ENCODE measurements at places on chromosomes 4 and X.

DNA sequence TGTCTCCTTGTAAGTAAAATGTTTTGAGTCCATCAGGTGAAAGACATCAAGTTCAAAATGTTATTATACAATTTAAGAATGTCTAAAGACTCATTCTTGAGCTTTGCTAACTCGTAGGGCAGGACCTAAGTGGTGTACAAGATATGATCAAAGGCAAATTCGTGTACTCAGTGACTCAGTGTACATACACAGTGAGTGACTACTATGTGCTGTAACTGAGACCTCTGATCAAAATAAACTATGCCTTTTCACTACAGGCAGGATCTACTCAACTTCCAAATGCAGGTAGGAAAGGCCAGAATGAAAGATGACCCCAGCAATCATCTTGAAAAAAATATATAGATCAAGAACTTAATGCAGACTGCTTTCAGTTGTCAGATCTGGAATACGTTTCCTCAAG, 49.9 kb downstream of the ADGRG2 start:
- no peak for DNase-seq

- no peak for DNase-seq
Observed at GRCh38 chrX:68355629-68355920, 77.7 kb downstream of the OPHN1 start.

DNA sequence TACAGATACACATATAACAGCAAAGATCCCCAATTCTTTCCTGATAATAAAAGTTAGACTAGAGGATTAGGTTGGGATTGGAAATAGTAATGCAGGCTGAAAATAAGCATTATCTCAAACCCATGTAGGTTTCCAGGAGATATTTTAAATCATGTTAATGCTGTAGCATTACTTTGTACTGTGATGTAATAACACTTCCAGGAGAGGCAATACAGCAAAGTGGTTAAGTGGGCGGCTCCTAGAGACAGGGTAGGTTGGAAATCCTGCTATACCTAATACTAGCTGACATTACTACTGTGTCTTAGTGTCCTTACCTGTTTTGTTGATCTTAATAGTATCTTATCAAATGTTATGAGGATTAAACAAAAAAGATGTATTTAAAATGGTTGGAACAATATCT, 9.6 kb downstream of the PAICS start:
- DNase-seq = no peak

GRCh38 chrX:45506149-45506730, 305.6 kb upstream of the DIPK2B start:
- no peak for DNase-seq

- no peak for DNase-seq
Observed at GRCh38 chr4:16844816-16845586, 53.4 kb downstream of the LDB2 start.

DNA sequence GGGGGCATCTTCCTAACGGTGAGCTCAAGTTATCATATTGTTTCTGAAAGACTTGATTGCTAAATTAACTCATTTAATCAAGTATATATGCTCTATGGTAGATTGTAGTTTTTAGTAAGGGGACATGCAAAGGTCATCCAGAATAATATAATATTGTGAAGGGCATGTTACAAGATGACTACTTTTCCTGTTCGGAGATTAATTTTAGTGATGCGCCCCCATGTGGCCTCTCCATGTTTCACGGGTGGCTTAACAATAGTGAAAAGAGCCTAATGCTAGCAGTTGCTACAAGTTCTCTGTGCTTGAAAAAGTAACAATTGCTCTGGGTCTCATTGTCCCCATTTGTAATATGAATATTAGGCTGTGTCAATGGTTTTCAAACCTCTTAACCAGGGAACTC, 12.2 kb downstream of the SMPX start:
- peak; percentile 1 for DNase-seq

DNA sequence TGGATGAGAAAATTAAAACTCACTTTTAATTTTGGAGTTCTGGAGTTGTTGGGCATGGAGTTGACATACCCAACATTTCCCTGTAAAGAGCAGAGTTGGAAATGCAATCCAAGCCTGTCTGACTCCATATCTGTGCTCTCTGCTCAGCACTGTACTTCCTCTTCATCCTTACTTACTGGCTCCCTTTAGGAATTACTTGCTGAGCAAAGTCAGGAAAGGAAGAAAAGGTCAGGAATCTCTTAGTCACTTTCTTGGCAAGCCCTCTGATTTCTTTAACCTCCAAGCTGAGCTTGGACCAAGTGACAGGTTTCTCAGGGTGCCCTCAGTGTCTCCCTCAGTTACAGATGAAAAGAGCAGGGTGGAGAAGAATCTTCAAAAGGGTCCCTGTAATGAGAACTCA, 501.5 kb downstream of the ZIC3 start:
- no peak for DNase-seq

GRCh38 chrX:9899640-9900111, 67.5 kb upstream of the CLDN34 start:
- no peak for DNase-seq

DNA sequence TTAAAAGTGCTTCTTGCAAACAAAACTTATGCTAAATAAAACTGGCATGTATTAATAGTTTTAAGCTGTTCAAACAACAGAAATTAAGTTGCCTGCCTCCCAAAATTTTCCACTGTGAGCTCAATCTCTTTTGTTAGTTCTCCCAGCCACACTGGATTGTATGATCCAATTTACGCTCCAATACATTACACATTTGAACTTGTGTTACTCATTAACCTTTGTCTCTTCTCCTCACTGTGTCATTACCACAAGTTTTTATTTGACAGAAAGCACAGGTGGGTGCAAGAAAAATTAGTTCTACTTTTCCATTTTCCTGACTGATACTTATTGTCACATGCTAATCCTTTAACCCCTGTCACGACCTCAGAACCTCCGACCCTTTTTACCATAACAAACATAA, 55.5 kb downstream of the SHISA3 start:
- no peak for DNase-seq

DNA sequence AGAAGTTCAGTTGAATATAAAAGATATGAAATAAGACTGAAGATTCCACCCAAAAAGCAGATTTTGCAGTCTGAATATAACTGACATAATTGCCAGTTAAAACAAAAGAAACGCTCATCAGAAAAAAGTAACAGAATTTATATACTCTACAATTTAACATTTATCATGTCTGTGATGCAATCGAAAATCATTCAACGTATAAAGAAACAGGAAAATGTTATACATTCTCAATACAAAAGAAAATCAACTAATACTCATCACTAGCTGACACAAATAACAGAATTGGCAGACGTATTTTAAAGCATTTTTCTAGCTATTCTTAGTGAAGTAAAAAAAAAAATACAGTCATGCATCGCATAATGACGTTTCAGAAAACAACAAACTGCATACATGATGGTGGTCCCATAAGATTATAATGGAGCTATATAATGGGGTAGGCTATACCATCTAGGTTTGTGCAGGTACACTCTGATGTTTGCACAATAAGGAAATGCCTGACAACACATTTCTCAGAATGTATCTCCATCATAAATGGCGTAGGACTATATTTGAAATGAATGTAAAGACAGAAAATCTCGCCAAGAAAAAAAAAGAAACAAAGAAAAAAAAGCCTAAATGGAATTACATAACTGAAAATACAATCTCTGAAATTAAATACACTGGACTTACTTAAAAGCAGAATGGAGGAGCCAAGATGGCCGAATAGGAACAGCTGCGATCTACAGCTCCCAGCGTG, 34.3 kb downstream of the OR13H1 start:
- no peak for DNase-seq

- DNase-seq = no peak
Observed at GRCh38 chr4:93182722-93183121, 645.8 kb upstream of the ATOH1 start.

- no peak for DNase-seq
Observed at GRCh38 chr4:141389649-141390048, 169.0 kb downstream of the ZNF330 start.

DNA sequence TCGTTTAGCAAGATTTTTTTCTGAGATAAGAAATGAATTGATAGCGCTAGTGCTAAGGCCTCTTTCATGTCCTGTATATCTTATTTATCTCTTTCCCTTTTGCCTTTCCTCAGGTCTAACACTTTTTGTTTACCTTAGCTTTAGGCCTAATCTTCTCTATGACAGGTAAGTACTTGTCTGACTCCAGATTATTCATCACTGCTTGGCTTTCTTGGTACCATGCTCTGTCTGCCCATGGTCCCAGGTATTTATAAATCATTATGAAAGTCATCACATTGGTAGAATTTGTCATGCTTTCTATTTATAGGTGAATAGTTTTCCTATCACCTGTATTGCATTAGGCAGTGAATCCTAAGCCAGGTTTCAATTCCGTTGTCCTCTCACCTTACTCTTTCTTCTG, 99.5 kb upstream of the CTSO start:
- DNase-seq = no peak

DNA sequence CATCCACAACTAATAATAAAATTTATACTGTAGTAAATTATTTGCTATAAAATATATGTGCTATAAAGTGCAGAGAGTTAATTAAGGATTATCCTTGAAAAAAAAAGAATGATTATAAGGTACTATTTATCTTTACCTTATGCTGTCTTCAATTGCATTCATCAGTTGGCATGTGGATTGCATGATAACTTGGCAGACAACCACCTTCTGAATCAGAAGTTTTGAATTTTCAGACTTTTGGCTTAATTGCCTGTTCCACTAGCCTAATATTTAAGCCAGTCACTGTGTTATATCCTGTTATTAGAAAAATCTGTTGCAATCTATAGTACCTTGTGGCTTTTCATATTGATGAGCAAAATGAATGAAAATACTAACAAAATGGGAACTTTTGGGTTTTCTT, 1040.3 kb upstream of the PCDH10 start:
- no peak for DNase-seq

DNA sequence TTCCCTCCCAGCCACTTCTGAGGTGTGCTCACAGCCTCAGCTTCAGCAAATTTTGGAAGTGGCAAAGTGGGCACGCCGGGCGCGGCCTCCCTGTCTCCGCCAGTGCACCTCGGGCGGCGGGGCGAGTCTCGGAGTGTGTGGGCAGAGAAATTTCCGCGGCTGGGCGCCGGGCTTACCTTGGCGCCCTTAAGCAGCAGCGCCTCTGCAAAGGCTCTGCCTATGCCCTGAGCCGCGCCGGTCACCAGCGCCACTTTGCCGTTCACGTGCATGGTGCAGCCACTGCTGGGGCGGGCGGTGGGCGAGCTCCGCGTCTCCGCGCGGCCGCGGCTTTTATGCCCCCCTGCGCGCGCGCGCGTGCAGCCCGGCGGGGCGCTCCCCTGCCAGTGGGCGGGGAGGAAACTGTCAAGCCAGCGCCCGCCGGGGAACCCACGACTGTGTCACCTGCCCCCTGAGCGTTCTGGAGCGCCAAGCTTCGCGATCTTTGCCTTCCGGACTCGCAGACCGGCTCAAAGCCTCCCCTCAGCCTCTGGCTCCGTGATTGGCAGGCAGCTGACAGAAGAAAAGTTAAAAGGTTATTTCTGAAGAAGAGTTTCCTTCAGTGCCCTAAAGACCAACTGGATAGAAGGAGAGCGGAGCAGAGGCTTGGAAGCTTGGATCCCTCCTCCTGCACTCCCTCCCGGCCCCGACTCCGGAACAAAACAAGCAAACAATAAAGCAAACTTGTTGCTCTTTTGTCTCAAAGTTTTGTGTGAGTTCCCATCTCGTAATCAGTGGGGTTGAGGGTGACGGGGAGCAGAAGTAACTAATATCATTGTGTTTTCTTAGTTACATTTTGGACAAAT, at the start of gene HPGD:
HPGD (minus strand) TSS at position 306 of the 842 bp plus-strand sequence; CDS start at position 269, 37 bp downstream.
- DNase-seq = peak; percentile 18

All from stimulated activated CD8-positive, alpha-beta memory T cell treated with anti-CD3 and anti-CD28 coated beads, Interleukin-15, amount 100 ng/mL, for 4 hours (primary cell).